ENCODE measurements at places on chromosomes 6 and 20.

GRCh38 chr20:1094751-1095150 is 23.7 kb upstream of the PSMF1 start:
- no peak for DNase-seq

GRCh38 chr20:61252601-61253263 is 671 bp downstream of the CDH4 start:
- no peak for DNase-seq

GRCh38 chr20:64011366-64011779 is 24.6 kb upstream of the C20orf204 start:
- no peak for DNase-seq

- DNase-seq, result no peak
Measured at GRCh38 chr6:134373282-134373922, 55.5 kb upstream of the SGK1 start.

DNA sequence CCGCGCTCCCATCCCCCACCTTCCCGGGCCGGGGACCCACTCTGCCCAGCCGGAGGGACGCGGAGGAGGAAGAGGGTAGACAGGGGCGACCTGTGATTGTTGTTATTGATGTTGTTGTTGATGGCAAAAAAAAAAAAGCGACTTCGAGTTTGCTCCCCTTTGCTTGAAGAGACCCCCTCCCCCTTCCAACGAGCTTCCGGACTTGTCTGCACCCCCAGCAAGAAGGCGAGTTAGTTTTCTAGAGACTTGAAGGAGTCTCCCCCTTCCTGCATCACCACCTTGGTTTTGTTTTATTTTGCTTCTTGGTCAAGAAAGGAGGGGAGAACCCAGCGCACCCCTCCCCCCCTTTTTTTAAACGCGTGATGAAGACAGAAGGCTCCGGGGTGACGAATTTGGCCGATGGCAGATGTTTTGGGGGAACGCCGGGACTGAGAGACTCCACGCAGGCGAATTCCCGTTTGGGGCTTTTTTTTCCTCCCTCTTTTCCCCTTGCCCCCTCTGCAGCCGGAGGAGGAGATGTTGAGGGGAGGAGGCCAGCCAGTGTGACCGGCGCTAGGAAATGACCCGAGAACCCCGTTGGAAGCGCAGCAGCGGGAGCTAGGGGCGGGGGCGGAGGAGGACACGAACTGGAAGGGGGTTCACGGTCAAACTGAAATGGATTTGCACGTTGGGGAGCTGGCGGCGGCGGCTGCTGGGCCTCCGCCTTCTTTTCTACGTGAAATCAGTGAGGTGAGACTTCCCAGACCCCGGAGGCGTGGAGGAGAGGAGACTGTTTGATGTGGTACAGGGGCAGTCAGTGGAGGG is 2.8 kb downstream of the SOX4 start:
- peak; percentile 58 for DNase-seq

- peak; percentile 26 for DNase-seq
Measured at GRCh38 chr20:22686097-22686496, 101.7 kb upstream of the FOXA2 start.

- peak; percentile 60 for DNase-seq
Measured at GRCh38 chr20:19670829-19671228, 87.2 kb upstream of the RIN2 start.

- DNase-seq, result no peak
Measured at GRCh38 chr6:168778201-168778600, 337.2 kb downstream of the SMOC2 start.

- no peak for DNase-seq
Measured at GRCh38 chr6:24430086-24430485, 27.4 kb downstream of the MRS2 start.

- DNase-seq, result no peak
Measured at GRCh38 chr20:10602221-10602871, 71.5 kb downstream of the JAG1 start.

- DNase-seq, result peak; percentile 39
Measured at GRCh38 chr20:1469925-1470571, 3.4 kb upstream of the NSFL1C start.

DNA sequence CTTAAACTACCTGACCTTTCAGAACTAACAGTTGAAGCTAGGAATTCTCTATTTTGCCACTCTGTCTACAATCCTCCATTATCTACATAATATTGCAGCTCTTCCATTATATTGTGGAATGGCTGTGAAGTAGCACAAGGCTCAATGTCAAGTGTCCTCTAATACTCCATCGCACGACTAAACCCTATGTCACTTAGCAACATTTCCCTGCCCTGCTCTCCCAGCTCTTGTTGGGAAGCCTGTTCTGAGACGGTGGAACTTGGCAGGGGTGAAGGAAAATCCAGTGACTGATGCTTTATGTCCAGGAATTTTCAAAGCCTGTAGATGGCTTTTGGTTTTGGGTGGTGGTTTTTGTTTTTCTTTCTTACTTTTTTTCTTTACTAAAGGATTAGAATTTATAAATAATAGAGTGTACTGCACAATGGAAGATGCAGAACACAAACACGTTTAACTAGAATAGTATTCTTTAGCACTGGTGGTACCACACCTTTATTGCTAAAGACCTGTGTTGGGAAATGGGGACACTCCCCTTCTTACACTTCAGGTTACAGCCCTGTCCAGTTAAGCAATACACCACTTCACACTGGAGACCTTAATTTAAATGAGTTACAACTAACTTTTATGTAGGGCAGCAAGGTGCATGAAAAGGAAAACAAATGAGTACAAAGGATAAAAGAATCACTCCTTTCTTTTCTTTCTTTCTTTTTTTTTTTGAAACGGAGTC is 20.7 kb upstream of the AMD1 start:
- DNase-seq, result no peak

Data from NCI-H2171 (cell line).